ENCODE measurements at places on chromosomes 12 and 14.

- DNase-seq = peak; percentile 96
These were observed at the start of gene IRF9 for GRCh38 chr14:24160850-24161804. TSS of gene IRF9 (plus strand) at chr14:24161265. CDS start at chr14:24162145, 880 bp downstream.

- DNase-seq = no peak
These were observed 7.6 kb downstream of the SERPINA11 start for GRCh38 chr14:94445003-94445402.

DNA sequence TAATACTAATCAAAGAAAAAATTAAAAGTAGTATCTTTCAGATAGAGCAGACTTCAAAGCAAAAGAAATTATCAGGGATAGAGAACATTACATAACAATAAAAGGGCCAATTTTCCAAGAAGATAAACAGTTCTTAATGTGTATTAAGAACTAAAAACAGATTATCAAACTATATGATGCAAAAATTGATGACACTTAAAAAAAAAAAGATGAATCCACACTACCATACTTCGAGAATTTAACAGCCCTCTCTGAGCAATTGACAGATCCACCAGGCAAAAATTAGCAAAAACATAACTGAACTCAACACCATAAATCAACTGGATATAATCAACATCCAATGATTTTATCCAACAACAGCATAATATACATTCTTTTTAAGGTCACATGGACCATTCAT, 686.5 kb downstream of the LRFN5 start:
- no peak for DNase-seq

DNA sequence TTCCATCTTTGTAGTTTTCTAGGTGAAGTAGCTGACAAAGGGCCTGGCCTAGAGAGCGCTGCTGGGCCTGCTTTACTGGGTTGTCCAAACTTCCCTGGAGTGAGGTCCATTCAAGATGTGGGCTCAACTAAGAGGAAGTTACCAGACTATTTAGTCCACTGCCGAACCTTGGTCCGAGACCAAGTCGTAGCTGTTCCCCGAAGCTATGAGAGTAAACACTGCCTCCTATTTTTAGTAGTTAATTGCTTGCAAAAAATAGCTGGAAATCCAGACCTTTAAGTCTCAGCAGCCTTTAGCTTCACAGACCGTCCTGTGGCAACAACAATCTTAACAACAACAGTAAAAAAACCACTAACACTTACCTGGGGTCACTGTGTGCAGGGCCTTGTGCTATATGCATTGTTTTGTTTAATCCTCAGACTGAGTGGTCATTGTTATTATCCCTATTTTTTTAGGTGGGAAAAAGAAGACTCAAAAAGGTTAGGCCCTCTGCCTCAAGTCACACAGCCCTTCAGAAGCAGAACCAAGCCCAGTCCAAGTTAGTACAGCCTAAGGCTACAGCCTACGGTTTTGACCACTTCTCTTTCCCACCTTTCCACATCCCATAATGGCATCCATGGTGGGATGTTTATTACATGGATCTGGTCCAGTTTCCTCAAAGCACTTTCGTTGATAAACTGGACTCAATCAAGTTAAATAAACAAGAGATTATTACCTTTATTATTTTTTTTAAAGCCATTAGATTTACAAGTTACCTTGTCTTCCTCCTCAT, 30.6 kb downstream of the SOCS2 start:
- no peak for DNase-seq

DNA sequence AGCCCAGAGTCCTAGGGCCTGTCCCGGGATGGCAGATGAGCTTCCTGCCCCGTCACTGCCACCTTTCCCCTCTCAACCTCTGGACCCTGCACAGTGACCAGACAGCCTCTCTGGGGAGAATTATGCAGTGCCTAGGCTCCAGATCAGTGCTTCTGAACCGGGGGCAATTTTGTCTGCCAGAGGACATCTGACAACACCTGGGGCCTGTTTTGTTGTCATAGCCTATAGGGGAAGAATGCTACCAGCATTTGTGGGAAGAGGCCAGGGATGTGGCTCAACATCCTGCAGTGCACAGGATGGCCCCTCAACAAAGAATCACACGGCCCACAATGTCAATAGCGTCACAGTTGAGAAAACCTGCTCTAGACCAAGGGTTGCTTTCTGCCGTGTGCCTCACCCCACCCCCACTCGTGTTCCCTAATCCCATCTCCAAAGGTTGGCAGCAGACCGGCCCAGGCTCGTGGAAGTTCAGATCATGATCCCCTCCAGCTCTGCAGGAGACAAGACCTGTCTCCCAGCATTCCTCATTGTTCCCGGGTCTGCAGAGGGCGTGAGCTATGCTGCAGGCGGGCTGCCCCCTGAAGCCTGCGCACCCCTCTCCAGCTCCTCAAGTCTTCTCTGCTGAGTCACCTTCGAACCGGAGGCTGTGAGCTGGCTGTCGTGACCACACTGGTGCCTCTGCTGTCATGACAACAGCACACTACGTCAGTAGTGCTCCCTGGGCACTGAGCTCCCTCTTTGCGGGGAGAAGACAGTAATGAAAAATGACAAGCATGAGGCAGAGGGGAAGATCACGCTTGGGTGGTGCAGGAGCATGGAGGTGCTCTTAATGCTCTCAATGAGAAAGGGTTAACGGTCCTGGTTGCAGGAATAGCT, 2.0 kb upstream of the GAPDH start:
- peak; percentile 98 for DNase-seq

- DNase-seq = peak; percentile 35
These were observed 37.4 kb downstream of the SLC6A12 start for GRCh38 chr12:176321-177181.

DNA sequence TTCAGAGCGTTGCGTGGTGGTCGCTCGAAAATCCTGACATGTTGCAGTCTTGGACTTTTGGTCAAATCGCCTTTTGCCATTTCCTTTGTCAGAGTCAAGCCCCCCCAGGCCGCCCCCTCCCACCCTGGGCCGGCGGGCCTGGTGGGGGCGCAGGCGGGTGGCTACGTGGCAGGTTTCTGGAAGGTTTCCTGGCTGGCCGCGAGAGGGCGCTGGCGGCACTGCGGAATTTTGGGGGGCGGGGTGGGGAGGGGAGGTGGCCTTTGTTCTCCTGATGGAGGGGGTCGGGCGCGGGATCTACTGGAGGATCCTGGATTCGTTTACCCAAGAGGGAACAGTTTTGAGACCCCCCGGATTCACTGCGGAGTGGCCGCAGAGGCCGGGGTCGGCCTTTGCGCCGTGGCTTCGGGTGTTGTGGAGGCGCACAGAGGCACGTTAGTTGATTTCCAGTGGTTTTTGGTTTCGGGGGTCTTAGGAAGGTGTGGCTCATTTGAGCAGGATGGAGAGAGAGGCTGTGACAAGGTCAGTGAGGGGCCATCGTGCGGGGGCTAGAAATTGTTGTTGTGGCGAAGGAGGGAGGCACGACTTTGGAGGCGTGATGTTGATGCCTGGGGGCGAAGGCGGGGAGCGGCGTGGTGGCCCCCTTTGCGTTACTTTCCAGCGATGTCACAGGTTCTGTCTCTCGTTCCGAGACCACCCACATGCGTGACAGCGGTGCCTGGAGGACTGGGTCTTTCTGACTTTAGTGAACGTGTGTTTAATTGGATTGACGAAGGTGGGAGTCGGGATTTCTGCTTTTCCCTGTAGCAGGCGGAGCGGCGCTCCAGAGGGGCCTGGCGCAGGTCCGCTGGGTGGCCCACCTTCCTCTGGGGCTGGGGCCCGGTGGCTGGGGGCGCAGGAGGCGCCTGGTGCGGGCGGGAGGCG, 1.4 kb downstream of the MEG3 start:
- DNase-seq = peak; percentile 18

- DNase-seq = no peak
These were observed 1.0 kb upstream of the ANO6 start for GRCh38 chr12:45214749-45215418.

DNA sequence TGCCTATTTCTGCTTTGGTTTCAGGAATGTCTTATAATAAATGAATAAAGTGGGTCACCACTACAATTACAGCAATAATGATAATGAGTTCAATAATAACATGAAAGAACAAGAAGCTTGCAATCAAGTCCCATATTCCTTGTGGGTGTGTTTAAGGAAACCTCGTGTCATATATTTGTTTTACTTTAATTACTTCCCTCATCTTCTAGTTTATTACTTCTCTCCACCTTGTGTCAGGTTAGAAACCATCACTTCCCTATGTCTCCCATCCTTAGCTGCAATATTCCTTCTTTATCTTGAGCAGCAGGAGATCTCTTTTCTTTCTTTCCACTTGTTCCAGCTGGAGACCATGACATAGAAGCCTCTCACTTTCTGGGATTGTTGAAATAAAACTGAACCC, 384.0 kb upstream of the TMEM132C start:
- no peak for DNase-seq

- no peak for DNase-seq
These were observed 341.7 kb downstream of the TMEM121 start for GRCh38 chr14:105867961-105868599.

- no peak for DNase-seq
These were observed 219.2 kb upstream of the RGS6 start for GRCh38 chr14:71713016-71713415.

- no peak for DNase-seq
These were observed 125.2 kb downstream of the GCH1 start for GRCh38 chr14:54777395-54777794.

- no peak for DNase-seq
These were observed 13.6 kb downstream of the CCDC198 start for GRCh38 chr14:57480051-57480450.

DNA sequence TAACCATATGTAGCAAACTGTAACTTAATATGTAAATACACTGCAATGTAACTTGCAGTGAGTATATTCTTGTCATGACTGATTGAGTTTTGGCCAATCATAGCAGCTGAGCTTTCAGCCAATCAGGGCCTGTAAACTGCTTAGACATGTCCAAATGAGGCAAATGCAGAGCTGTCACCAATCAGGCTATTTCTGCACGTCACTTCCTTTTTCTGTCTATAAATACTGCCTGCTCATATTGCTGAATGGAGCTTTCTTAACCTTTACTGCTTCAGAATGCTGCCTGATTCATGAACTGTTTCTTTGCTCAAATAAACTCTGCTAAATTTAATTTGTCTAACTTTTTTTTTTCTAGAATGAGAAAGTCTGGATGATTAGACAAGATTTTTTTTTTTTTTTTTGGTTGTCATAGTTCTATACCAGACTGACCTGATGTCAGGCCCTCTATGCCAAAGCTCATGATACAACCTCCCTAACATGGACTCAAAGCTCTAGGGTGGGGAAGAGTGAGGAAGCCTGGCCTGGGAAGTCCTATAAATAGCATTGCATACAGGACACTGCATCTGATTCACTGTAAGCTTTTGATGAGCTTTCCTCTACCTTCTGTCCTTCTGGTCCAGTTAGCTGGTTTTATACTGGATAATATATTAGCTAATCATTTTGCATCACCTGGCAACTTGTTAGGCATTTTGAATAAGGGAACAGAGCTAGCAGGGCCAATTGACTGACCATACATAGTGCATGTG, 12.0 kb downstream of the MGP start:
- DNase-seq = peak; percentile 48

- DNase-seq = no peak
These were observed 146.3 kb downstream of the PDE3A start for GRCh38 chr12:20514598-20514997.

DNA sequence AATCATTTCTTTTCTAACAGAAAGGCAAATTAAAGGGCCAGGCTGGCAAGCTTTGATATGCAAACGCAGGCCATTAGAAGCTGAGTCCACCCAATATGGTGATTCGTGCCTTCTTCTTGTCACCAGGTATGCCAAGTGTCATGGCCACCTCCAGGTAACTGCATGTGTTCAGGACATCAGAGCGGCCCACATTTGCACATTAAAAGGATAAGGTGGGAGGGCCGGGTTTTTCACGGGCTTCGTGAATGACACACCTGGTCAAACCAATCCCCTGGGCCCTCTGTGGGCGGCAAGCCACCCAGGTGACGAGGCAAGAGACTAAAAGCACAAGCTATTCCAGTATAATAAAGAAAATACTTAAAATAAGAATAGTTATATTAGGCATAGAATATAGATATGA, 75.9 kb upstream of the TSPAN11 start:
- no peak for DNase-seq

DNA sequence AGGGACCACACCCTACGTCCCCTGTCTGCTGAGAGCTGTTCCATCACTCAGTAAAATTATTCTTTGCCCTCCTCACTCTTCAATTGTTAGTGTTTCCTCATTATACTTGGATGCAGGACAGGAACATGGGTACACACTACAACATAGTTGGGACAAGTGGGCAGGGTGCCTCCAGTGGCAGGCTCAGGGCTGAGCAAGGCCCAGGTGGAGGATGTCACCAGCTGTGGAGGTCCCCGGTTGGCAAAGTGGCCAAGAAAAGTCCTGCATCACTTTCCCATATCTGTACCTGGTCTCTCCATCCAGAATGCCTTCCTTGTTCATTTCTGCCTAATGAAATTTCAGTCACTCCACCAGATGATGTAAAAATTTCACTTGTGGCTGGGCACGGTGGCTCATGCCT, 72.7 kb upstream of the PPP4R3A start:
- no peak for DNase-seq

GRCh38 chr12:71772735-71773134, 18.1 kb downstream of the RAB21 start:
- DNase-seq = peak; percentile 24

DNA sequence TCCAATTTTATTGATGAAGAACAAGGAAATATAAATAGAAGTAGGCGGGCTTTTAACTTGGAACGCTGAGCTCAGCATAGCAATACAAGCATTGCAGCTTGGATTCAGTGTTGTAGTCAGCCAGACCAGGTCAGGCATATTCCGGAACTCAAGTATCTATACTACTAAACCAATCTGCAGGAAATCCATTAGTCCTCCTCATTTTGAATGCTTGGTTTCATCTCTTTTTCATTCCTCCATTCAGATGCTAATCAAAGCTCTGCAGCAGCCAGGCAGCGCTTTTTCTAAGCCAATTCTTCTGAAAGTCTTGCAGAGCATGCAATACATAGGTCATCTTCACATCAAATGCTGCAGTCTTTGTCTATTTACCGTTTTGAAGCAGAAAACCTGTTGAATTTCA, 49.0 kb downstream of the KIF21A start:
- DNase-seq = no peak

DNA sequence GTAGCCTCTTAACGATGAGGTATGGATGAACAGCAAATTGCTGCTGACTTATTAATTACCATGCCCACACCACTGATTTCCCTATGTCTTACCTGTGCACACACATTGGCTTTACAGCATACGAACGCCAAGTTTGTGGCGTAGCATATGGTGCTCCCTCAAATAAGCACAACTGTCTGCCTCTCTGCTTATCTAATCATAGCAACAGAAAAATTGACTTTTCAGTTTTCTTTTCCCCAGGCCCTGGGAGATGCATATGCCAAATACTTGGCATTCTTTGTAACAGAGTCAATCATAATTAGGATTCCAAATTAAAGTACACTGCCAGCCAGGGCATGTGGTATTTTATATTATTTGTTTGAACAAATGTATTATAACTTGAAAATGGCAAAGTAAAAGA, 625.5 kb downstream of the DIO2 start:
- DNase-seq = no peak

DNA sequence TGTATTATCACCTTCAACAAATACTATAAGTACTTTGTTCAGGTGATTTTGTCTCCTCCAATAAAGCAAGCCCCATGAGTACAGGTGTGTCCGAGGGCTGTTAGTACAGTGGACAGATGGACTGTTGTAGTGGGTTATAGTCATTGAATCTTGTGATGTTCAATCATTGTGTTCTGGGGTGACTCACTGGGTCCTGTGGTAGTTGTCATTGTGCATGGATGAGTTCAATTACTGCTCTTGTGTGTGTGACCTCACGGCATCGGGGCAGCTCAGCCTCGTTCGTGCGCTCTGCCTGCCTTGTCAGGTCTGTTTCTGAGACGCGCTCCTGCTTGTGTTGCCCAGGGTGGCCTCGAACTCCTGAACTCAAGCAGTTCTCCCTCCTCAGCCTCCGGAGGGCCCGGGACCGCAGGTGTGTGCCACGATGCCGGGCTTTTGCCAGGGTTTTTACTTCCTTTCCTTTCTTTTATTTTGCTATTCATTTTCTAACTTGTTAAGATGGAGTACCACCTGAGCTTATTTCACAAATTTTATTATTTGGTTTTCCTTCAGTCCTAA, 72.2 kb downstream of the DDX51 start:
- DNase-seq = no peak

Data from NB4 (cell line).